ENCODE measurements at places on chromosomes 6 and 20.

DNA sequence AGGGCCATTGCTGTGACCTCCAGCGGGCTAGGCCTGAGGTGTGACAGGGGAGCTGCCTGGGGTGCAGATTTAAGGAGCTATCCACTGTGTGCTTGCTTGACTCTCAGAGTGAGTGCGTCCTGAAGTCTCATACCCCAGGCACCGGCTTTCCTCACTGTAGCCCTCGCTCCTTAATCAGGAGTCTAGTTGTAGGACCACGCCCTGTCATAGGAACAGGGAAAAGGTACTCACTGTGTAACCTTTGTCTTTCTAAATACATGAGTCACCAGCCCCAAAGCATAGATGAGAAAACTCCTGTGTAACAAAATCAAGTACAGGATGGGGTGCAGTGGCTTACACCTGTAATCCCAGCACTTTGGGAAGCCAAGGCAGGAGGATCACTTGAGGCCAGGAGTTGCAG lies 141.7 kb downstream of the TMEM242 start:
- DNase-seq: no peak

DNA sequence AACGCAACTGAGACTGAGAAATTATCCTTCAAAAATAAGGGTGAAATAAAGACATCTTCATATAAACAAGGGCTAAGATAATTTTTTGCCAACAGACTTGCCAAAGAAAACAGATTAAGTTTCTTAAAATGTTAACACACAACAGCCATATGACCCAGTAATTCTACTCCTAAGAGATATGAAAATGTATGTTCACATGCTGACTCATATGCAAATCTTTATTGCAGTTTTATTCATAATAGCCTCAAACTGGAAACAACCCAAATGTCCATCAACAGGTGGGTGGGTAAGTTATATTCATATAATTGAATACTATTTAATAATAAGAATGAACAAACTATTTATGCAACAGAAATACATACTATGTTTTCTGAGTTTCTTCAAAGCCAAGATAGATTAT lies 140.1 kb downstream of the REV3L start:
- no peak for DNase-seq

DNA sequence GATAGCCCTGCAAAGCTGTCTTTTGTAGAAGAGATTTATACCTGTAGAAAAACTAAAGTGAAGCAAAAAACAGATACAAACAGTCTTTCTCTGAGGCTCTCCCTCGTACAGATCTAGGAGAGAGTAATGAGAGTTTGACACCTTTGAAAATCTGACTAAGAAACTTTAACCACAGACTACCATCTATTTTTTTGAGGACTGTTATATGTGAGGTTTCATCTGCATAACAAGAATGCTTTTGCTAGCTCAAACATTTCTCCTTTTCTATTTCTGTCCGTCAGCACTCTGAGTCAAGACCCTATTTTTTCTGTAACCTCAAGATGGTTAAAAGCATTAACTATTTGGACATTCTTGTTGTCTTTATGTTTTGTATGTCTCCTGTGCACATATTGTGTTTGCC lies 193.0 kb downstream of the BTBD3 start:
- peak; percentile 76 for DNase-seq

GRCh38 chr20:4138056-4138455 lies 122.7 kb upstream of the RNF24 start:
- DNase-seq: no peak

GRCh38 chr6:7730784-7731227 lies 4.9 kb downstream of the BMP6 start:
- DNase-seq: no peak

DNA sequence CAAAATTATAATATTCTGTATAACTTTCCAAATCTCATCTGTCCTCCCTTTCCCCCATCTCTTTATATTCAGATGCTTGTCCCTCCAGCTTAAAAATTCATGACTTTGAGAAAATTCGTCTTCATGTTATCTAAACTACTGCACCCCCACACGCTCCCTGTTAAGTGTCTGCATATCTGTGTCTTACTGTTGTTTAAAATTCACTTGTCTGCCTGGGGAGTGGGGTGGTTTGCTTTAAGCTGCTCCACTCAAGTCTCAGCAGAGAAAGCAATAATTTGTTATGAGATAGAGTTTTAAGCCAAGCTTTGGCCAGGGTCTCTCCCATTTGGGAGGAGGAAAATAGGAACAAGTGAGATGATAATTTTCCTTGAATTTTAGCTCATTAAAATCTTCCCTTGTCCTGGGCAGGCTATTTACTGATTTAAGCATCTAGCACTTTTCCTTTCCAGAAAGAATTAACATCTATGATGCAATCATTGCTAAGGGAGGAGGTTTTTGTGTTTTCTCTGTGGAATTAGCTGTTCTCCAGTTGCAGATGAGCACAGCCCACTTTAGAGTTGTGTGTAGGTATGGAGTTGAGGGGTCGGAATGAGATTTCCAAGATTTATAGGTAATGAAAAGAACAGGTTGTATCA lies 36.8 kb downstream of the MTHFD1L start:
- DNase-seq: no peak

DNA sequence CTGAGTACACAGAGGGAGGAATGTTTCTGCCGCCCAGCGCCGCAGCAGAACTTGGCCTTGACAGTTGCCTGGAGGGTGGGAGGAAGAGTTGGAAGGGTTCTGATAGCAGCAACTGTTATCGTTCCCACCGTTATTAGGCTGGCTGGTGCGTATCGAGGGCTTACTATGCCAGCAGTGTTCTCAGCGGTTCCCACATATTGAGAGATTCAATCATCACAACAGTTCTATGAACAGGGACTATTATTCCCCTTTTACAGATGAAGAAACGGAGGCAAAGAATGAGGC lies 380.1 kb upstream of the SULF2 start:
- no peak for DNase-seq

GRCh38 chr6:90978046-90978445 lies 391.2 kb upstream of the MAP3K7 start:
- DNase-seq: no peak

GRCh38 chr6:142783499-142783898 lies 161.5 kb downstream of the HIVEP2 start:
- no peak for DNase-seq

DNA sequence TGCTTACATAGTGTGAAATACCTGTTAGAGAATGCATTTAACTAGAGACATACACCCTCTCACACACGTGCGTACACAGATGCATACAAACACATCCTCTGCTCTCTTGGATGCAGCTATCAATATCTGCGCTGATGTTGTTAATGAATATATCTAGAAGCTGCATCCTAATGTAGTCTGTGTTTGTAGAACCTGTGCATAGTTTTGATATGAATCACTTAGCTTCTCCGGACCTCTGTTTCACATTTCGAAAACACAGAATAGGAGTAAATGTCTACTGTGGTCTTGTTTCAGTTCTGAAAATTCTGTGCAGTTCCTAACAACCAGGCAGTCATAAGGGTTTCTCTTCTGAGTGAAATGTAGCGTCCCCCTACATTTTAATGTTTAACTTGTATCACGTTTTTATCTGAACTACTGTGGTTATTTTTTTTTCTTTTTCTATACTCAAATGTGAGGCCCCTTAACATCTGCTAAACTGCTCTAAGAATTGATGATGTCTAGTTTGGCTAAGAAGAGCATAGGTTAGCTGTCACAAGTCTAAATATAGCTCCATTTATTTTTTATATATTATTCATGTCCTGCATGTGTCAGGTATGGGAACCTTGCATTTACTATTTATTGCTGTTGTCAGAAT lies 254.5 kb downstream of the TMEM242 start:
- peak; percentile 23 for DNase-seq
